Muscle of arm (tissue), 14 donors: ENCODE measurements at places on chromosomes 3 and 15. TPM values are rescaled to one million over a fixed set of nuclear protein-coding genes. Genes with fewer than 3 reads are reported as not detected.

GRCh38 chr3:40920041-40920440 is 279.3 kb upstream of the CTNNB1 start:
- no peak for DNase-seq

GRCh38 chr3:99418709-99419108 is 219.7 kb upstream of the COL8A1 start:
- no peak for DNase-seq

GRCh38 chr15:63044077-63044644 is 1.6 kb downstream of the TPM1 start:
- DNase-seq, result no peak

DNA sequence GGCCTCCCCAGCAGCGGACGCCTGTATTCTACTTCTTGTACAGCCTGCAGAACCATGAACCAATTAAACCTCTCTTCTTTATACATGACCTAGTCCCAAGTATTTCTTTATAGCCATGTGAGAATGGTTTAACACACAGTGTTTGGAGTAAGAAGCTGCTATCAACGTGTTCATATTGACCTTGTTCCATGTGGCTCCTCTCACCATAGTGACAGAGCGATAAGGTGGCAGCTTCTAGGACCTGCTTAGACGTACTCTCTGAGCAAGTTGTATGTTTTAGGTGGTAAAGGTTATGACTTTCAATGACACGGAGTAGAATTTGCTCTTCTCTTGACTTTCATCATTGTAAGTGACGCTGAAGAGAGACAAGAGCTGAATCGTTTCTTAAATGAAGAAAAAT is 157.7 kb upstream of the SLCO3A1 start:
- no peak for DNase-seq

P2RY14 gene
- polyA plus RNA-seq, result 5.2 TPM
